ENCODE measurements at places on chromosomes 1 and 21.

- DNase-seq, result no peak
These were observed 44.5 kb downstream of the IL12RB2 start for GRCh38 chr1:67352211-67352610.

GRCh38 chr1:232218955-232219865 is 410.7 kb downstream of the SIPA1L2 start:
- peak; percentile 25 for DNase-seq

DNA sequence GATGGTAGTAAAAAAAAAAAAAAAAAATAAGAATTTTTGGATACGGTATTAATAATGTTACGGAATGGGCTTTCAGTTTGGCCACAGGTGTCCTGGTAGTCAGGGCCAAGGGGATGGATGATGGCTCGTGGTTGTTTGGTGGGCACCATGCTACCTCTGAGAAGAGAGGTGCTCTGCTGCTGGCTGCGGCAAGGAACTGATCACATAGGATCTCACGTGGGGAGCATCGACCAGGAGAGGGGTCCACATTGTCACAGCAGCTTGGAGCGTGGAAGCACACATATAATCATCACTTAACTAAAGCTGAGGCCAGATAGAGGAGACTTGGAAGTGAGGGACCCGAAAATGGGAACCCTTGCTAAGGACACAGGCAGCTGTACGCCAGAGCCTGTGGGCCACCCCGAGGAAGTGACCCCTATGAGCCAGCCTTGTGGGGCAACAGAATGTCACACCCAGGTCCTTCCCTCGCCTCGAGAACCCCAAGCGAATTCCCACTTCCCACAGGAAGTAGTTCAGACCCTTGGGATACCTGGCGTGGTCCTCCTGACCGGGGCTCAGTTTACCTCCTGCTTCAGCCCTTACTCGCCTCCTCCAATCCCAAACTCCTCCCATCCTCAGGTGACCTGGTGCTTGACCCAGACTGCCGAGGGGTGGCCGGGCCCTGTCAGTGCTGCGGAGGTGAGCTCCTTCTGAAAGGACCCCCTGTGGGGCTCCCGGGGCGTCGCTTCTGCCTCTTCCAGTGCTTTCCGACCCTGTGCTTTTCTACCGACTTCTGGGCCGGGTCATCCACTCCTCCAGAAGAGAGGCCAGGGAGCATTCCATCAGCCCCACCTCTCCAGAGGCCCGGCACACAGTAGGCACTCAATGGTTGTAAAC is 222.0 kb downstream of the CAMTA1 start:
- DNase-seq, result no peak

DNA sequence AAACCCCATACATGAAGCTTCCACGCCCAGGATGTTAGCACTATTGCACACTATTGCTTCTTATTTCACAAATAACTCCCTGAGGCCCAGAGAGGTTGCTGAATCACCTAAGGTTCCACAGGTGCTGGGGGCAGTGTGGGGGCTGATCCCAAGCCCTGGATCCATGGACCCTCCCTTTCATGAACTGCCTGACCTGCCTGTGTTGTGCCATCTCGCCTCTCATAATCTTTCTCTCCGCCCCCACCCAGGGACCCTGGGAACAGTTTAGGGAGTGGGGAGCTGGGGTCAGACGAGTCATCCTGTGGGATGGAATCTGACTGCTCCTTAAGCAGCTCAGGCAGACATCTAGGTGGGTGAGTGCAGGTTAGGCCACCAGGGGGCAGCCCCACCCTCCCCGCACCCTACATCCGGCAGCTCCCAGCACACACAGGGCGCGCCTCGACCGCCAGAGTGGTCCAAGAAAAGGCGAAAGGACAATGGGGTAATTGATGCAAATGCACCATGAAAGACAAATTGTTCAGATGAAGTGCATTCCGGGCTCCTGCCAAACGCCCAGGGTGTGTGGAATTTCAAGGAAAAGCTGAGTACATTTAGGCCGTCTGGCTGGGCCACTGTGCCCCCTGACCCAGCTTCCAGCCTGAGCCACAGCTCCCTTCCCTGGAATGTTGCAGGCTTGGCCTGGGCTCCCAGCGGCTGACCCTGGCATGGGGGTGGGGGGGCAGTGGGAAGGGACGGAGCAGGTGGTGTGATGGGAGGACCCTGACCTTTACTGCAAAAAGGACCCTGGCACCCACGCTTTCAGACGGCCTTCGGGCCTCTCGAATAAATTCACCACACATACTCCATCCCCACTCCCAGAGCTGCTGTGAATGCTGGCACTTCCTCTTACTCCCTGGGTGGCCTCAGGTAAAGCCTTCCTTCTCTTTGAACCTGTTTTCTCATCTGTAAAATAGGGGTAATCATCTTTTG is 20.8 kb downstream of the PHLDA3 start:
- peak; percentile 78 for DNase-seq

DNA sequence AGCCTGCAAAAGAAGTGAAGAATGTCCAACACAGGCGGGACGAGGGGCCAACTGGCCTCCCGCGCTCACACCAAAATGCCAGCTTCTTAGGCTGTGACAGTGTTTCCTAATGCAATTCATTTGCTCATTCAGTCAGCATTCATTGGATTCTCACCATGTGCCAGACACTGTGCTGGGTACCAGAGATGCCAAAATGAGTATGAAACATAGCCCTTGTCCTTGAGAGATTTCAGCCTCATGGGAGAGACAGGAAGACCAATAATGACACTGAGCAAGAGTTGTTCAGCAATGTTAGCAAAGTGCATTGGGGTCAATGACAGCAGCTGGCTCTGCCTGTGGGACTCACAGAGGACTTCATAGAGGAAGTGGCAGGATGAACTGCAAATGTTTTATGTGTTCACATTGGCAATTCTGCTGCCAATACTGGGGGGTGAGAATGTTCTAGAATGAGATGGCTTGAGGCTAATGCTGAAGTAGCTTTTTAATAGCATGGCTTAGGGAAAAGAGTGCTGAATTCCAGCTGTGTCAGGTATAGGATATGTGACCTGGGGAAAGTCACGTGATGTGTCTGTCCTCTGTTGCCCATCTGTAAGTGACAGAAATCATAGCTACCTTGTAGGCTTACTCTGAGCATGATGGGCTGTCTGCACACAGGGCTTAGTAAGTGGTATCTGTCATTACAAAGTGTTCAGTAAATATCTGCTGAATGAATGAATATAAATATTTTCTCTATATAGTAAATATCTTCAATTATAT is 58.3 kb upstream of the KIF26B start:
- no peak for DNase-seq

DNA sequence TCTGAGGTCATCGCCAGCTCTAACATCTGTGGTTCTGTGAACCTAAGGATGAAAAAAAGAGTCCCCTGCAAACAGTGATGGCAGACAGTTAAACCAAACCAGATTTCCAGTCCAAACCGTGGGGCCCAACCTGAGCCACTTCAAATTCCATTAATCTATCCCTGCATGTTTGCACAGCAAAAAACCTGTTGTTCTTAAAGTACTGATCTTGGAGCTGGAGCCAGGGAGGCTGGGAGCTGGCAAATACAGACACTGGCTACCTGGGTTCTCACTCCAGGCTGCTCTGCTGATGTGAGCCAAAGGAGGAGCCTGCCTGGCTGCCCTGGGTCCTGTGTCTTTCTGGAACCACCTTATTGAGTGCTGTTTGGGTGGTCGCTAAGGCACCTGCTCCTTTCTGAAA is 16.4 kb downstream of the LDLRAD1 start:
- DNase-seq, result no peak

GRCh38 chr1:44776730-44777068 is 1.4 kb downstream of the RPS8 start:
- no peak for DNase-seq

DNA sequence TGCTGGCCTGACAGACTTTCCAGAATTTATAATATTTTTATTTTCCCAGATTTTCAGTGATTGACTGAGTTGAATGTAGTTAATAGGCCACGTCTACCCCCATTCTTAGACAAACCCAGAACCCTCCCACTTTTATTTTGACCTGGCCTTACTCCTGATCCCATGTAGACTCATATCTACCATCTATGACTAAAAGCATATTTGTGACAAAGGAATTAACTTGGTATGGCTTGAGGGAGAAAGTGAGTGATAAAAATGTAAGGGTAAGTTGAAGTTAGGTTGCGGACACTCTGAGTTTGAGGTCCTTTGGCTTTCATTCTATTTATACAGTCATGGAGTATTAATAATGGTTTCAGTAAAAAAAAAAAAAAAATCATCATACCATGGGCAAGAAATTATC is 168.4 kb downstream of the KCNK2 start:
- no peak for DNase-seq

- DNase-seq, result no peak
These were observed 2.6 kb upstream of the FCRLB start for GRCh38 chr1:161718559-161719324.

DNA sequence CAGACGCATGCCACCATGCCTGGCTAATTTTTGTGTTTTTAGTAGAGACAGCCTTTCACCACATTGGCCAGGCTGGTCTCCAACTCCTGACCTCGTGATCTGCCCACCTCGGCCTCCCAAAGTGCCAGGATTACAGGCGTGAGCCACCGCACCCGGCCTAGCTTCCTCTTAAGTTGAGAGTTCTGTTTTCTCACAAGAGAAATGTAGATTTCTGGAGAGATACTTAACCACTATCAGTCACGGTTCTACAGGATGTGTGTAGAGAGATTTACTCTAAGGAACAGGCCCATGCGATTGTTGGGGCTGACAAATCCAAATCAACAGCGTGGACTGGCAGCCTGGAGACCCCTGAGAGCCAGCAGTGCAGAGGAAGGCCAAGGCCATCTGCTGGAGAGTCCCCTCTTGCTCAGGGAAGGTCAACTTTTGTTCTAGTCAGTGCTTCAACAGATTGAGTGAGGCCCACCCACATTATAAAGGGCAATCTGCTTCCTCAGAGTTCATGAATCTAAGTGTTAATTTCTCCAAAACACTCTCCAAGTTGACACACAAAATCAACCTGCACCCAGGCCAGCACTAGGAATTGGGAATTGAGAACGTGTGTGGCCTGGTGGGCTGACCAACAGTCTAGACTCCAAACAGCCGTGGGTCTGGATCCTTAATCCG is 38.7 kb downstream of the CHAF1B start:
- DNase-seq, result no peak

DNA sequence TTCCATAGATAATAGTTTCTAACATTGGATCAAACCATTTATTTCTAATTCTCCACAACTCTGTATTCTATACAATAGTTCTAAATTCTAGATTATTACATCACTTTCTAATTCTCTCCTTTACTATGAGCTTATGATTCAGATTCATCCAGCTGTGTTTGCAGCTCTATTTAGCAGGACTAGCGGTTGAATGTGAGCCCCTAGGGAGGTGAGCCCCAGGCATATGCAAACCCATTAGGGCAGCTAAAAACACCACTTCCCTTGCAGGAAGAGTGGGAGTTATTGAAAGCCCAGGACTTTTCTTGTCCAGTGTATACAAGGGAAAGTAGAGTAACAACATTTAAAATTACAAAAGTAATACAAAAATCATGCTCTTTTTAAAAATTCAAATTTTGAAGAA is 56.9 kb downstream of the KRTAP19-8 start:
- DNase-seq, result no peak

- DNase-seq, result no peak
These were observed 177.3 kb upstream of the GORAB start for GRCh38 chr1:170354690-170355089.

DNA sequence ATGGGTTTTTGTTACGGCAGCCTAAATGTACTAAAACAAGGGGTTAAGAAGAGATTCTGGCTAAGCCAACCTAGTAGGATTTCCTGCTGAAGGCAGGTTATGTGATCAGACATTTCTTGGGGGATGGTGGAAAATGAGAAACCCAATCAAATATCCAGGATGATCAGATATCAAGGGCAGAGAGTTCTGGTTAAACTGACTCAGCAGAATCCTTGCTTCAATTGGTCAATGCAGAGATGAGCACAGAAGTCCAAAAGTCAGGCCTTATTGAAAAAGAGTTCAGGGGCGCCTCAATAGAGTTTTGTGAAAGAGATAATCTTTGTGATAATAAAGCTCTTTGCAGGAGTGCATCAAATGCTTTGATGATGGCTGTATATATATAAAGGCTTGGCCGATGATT is 237.1 kb downstream of the AMY1C start:
- DNase-seq, result no peak

- DNase-seq, result no peak
These were observed 61.4 kb downstream of the EIF2B3 start for GRCh38 chr1:44924835-44925464.

GRCh38 chr1:232471250-232471649 is 158.7 kb downstream of the SIPA1L2 start:
- DNase-seq, result no peak

DNA sequence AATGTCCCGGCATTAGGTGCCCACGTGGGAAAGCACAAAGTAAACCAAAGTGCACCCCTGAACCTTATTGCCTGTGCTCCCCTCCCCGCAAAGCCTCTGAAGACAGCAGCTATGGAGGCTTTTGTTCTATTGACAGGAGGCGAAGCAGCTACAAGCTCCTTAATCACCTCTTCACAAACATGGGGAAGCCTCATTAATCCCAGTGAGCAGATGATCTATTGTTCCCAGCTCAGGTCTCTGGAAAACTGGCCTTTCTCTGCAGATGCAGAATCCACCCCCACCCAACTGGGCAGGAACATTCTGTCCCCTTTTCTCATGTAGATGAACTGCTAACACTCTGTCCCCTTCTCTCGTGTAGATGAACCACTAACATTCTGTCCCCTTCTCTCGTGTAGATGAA is 190.5 kb upstream of the CSF3R start:
- DNase-seq, result no peak
